Hematopoietic multipotent progenitor cell treated with erythropoietin and hydrocortisone succinate and interleukin-3 and kit ligand, for 6 days (in vitro differentiated cells): ENCODE measurements at places on chromosomes 5 and 9.

- no peak for DNase-seq
These were observed 319.3 kb upstream of the ADAMTSL1 start for GRCh38 chr9:18154661-18155060.

DNA sequence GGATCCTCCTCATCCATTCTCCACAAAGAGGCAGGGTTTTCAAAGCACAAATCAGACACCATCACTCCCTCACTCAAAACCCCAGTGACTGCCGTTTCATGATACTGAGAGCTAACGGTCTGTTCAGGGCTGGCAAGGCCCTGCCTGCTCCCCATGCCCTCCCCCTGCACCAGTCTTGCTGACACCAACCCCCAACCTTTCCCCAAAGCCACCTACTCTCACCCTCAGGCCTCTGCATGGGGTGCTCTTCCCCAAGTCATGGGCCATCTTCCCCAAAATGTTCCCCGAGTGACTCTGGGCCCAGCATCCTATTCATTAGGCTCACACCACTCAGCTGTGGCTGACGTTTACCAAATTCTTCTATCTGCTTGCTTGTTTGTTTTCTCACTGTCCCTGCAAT is 21.7 kb upstream of the OLFM1 start:
- no peak for DNase-seq

GRCh38 chr5:169695919-169696490 is 58.9 kb downstream of the DOCK2 start:
- DNase-seq, result no peak

DNA sequence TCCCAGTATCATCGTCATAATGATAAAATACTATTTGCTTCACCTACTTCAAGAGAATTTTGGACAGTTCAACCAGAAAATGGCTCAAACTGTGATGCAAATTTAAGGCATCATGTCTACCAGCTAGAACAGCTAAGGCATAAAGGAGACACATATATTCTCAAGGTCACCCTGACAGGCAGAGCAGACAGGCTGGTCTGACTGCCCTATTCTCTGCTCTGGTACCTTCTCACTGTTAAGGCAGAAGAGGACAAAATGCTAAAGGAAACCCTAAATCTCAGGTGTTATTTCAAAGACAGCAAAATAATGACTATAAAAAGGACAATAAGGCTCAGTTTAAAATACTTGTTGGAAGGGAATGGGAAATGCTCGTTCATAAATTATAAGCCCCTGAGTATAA is 87.2 kb downstream of the MRPS27 start:
- DNase-seq, result no peak

- DNase-seq, result peak; percentile 24
These were observed 210.2 kb upstream of the ACTBL2 start for GRCh38 chr5:57692582-57693487.

DNA sequence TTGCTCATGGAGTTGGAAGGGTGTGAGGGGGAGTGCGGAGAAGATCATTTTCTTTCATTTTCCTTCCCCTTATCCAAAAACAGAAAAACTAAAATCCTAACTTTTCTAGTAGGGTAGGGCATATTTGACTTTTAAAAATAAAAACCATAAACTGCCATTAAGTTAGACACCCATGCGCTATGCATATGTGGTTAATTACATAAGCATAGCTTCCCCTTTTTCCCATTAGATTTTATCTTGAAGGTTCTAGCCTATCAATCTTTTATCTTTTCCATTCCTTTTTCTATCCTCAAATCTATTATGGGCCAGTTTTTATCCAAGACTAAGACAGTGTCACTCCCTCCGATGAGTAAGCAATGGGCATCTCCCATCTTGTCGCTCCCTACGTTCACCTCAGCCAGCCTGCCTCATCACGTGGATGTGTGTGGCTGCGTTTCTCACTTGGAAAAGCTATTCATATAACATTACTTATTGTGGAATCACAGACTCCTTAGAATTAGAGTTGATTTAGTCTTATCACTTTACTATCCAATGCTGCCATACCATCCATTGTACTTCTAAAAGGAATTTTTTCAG is 49.2 kb downstream of the PCSK5 start:
- peak; percentile 39 for DNase-seq

- no peak for DNase-seq
These were observed 68.1 kb downstream of the ARHGEF28 start for GRCh38 chr5:73694089-73694488.
